Natural killer cell (primary cell): ENCODE measurements at places on chromosomes 7 and 10. TPM values are rescaled to one million over a fixed set of nuclear protein-coding genes. Genes with fewer than 3 reads are reported as not detected.

GRCh38 chr7:103729026-103729425 is 260.4 kb downstream of the RELN start:
- H3K27ac ChIP-seq, result no peak overlapping the region
- H3K4me1 ChIP-seq, result no peaks in the 10 kb centered on the region
- no peak for DNase-seq
- no peaks in the 10 kb centered on the region for H3K36me3 ChIP-seq

- H3K27ac ChIP-seq, result no peak overlapping the region
- H3K4me3 ChIP-seq, result no peak overlapping the region
- no peaks in the 10 kb centered on the region for H3K27me3 ChIP-seq
- DNase-seq, result no peak
- peaks cover 9% of the 10 kb centered on the region for H3K36me3 ChIP-seq
- no peaks in the 10 kb centered on the region for H3K4me1 ChIP-seq
Observed at GRCh38 chr7:16637379-16637778, 8.2 kb downstream of the ANKMY2 start.

- H3K36me3 ChIP-seq, result no peaks in the 10 kb centered on the region
- H3K4me1 ChIP-seq, result no peaks in the 10 kb centered on the region
- no peak overlapping the region for H3K27ac ChIP-seq
- H3K4me3 ChIP-seq, result no peak overlapping the region
- no peaks in the 10 kb centered on the region for H3K27me3 ChIP-seq
- DNase-seq, result no peak
Observed at GRCh38 chr7:77281780-77282478, 82.3 kb upstream of the FGL2 start.

DNA sequence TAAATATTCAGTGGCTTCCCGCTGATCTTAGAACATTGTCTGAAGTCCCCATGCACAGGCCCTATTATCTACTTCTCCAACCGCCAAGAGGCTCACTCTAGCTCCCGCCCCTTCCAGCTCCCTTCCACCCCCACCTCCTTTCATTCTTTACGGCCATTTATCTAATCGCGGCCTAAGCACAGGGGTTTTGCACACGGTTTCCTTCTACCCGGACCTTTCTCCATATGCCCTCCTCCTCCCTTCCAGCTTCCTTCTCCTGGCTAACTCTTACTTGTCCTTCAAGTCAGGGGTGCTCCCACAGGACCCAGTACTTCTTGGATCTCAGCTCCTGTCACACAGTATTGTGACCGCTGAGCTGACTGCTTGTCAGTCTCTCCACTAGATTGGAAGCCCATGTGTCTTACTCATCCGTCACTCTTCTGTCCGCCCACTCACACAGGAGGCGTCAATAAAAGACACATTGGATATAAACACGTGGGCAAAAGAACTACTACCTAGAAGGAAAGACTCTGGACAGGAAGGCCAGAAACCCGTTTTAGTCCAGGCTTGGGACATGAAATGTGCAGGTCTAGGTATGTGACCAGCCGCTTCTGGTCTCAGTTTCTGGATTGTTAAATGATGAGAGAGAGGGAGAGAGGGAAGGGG is 20.2 kb upstream of the HPS1 start:
- no peak overlapping the region for H3K27ac ChIP-seq
- peaks cover 11% of the 10 kb centered on the region for H3K4me1 ChIP-seq
- H3K36me3 ChIP-seq, result no peaks in the 10 kb centered on the region
- DNase-seq, result no peak
- H3K27me3 ChIP-seq, result no peaks in the 10 kb centered on the region

DNA sequence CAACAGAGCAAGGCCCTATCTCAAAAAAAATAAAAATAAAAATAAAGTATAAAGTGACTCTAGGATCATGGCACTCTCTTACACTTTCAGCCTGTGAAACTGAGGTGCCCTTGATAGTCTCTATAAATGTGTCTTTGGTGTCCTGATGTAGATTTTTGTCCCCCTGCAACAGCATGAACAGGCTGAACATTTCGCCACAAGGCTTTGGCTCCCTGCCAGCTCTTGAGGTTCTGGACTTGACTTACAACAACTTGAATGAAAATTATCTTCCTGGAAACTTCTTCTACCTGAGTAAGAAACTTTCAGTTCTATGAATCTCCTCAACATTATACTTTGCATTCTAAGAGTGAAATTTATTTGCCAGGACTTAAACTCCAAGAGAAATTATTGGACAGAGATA is 48.1 kb upstream of the BMS1 start:
- no peak overlapping the region for H3K27ac ChIP-seq
- H3K36me3 ChIP-seq, result no peaks in the 10 kb centered on the region
- H3K4me3 ChIP-seq, result no peak overlapping the region
- no peaks in the 10 kb centered on the region for H3K27me3 ChIP-seq
- DNase-seq, result no peak

DNA sequence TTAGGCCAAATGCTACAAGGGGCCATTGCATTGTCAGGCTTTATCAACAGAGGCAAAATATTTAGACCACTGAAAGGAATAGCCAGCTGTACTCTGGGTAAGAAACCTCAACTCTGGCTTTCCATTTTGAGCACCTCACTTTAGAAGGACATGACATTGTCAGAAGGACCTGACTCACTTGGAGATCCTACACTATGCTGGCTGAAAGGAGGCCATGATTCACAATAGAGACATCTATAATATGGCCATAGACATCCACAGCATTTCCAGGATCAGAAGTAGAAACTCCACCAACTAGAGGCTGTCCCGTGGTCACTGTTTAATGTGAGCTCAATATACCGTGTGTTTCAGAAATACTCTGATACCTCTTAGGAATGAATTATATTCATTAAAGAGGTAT is 140.9 kb downstream of the BTAF1 start:
- no peaks in the 10 kb centered on the region for H3K4me1 ChIP-seq
- DNase-seq, result no peak
- H3K4me3 ChIP-seq, result no peak overlapping the region
- no peak overlapping the region for H3K27ac ChIP-seq

GRCh38 chr7:139973101-139974050 is 89.4 kb downstream of the PARP12 start:
- no peak overlapping the region for H3K4me3 ChIP-seq
- H3K4me1 ChIP-seq, result no peaks in the 10 kb centered on the region
- no peak overlapping the region for H3K27ac ChIP-seq
- no peaks in the 10 kb centered on the region for H3K36me3 ChIP-seq

GRCh38 chr10:3023892-3024291 is 43.5 kb upstream of the PFKP start:
- H3K4me3 ChIP-seq, result no peak overlapping the region
- peaks cover 2% of the 10 kb centered on the region for H3K27me3 ChIP-seq
- H3K36me3 ChIP-seq, result no peaks in the 10 kb centered on the region
- DNase-seq, result no peak
- no peak overlapping the region for H3K27ac ChIP-seq

DNA sequence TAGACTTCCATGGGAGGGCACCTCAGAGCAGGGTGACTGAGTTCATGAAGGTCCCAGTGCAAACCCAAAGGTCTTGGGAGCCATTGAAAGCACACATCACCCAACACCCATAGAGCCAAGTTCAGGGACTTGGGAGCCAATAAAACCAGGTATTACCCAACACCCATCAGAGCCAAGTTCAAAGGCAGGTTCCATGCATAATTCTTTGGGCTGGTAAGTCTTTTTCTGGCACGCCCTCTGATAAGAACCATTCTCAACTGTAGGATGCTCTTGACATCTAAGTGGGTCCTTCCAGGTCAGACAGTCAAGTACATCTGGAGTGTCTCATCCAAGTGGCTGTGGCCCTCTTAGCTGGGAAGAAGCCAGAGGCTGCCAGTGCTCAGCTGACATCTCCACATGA is 63.2 kb downstream of the EBF3 start:
- no peaks in the 10 kb centered on the region for H3K36me3 ChIP-seq
- H3K27me3 ChIP-seq, result no peaks in the 10 kb centered on the region
- no peak overlapping the region for H3K4me3 ChIP-seq
- DNase-seq, result no peak
- no peaks in the 10 kb centered on the region for H3K4me1 ChIP-seq

DNA sequence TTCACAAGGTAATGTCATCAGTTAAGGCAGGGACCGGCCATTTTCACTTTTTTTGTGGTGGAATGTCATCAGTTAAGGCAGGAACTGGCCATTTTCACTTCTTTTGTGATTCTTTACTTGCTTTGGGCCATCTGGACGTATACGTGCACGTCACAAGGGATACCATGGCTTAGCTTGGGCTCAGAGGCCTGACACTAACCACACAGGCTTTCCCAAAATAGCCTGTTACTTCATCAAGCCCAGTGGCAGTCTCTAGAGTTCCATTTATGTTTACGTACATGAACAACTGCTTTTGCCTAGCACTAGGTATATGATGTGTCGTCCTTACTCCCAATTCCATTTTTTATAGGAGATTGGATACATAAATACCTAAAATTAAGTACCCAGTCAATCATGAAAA is 237.9 kb downstream of the C7orf25 start:
- no peaks in the 10 kb centered on the region for H3K36me3 ChIP-seq
- no peaks in the 10 kb centered on the region for H3K4me1 ChIP-seq
- no peak overlapping the region for H3K27ac ChIP-seq

Gene MYH16
- not detected for total RNA-seq

Gene CRYGN
- not detected for total RNA-seq

Gene TFPI2
- not detected for total RNA-seq

Gene PPP1R3A
- total RNA-seq, result not detected
